Transverse colon (tissue), 4 donors: ENCODE measurements at places on chromosomes 2 and 18. TPM values are rescaled to one million over a fixed set of nuclear protein-coding genes. Genes with fewer than 3 reads are reported as not detected.

- no peak for DNase-seq
Measured at GRCh38 chr2:127045792-127046501, 61.0 kb downstream of the BIN1 start.

GRCh38 chr2:152813351-152813750 is 94.9 kb downstream of the ARL6IP6 start:
- no peak for DNase-seq

DNA sequence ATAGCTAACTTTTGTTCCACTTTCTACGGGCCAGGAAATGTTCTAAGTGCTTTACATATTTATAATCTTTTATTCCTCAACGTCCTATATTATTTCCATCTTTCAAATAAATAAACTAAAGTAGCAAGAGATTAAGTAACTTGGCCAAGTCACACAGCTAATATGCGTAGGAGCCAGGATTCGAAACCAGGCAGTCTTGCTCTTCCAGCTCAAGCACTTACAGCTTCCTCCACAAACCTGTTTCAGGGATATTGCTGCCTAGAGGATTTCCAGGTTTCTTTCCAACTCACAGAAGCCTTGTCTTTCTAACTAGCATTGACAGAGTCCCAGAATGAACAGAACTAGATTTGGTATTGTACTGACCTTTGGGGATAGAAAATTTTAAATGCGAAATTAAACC is 102.5 kb downstream of the FIGN start:
- no peak for DNase-seq

The SAG gene
- total RNA-seq: not detected

The PDCD1 gene
- 0.55 TPM for total RNA-seq

The KCNE4 gene
- 2.2 TPM for total RNA-seq

The LRP1B gene
- 0.82 TPM for total RNA-seq

The RNU2-63P gene
- not detected for total RNA-seq
